ENCODE measurements at places on chromosomes 6 and 20.

- H3K27me3 ChIP-seq: no peaks in the 10 kb centered on the region
- no peak for DNase-seq
- no peaks in the 10 kb centered on the region for H3K36me3 ChIP-seq
- H3K4me1 ChIP-seq: peaks cover 5% of the 10 kb centered on the region
- no peak overlapping the region for H3K27ac ChIP-seq
Observed at GRCh38 chr20:15930311-15931305, 642.6 kb downstream of the KIF16B start.

DNA sequence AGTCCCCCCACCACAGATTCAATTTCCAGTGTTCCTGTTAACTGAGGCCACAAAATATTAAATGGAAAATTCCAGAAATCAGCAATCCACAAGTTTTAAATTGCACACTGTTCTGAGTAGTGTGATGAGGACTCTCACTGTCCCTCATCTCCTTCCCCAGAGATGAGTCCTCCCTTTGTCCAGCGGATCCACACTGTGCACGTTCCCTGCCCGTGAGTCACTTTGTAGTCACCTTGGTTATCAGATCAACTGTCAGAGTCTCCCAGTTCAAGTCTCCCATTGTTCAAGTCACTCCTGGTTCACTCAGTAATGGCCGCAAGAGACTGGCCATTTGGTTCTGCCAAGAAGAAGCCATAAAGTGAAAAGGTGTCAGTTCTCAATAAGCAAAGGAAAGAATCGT is 168.6 kb upstream of the AFDN start:
- no peak overlapping the region for H3K4me3 ChIP-seq
- H3K27me3 ChIP-seq: peaks cover 7% of the 10 kb centered on the region
- no peaks in the 10 kb centered on the region for H3K4me1 ChIP-seq
- no peak overlapping the region for H3K27ac ChIP-seq

DNA sequence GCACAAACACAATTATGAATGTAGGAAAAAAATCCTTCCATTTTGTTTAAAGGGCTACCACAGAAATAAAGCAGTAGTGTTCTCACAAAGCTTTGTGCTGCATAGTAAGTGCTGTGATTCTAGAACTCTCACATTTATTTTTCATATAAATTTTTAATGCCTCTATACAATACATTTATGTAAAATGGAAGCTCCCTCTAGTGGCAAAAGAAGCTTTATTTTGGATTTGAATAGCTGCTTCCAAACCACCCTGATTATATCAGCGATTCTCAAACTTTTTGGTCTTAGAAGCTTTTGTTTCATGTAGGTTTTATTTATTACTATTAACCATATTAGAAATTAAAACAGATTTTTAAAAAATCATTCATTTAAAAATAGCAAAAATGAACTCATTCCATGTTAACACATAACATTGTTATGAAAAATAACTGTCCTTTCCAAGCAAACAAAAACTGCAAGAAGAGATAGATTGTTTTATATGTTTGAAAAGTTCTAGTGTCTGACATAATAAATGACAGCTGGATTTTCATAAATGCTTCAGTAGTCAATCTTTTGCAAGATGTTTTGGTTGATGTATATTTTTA is 38.4 kb downstream of the HS3ST5 start:
- no peak overlapping the region for H3K27ac ChIP-seq
- no peaks in the 10 kb centered on the region for H3K4me1 ChIP-seq
- H3K27me3 ChIP-seq: no peaks in the 10 kb centered on the region
- no peak overlapping the region for H3K4me3 ChIP-seq

GRCh38 chr6:88535306-88535705 is 369.2 kb upstream of the CNR1 start:
- no peaks in the 10 kb centered on the region for H3K36me3 ChIP-seq
- no peak overlapping the region for H3K4me3 ChIP-seq
- H3K27ac ChIP-seq: no peak overlapping the region

GRCh38 chr6:113450061-113450465 is 407.1 kb upstream of the MARCKS start:
- H3K36me3 ChIP-seq: no peaks in the 10 kb centered on the region
- no peak for DNase-seq
- H3K27ac ChIP-seq: peak overlapping the region; percentile 36
- H3K4me1 ChIP-seq: peaks cover 4% of the 10 kb centered on the region

DNA sequence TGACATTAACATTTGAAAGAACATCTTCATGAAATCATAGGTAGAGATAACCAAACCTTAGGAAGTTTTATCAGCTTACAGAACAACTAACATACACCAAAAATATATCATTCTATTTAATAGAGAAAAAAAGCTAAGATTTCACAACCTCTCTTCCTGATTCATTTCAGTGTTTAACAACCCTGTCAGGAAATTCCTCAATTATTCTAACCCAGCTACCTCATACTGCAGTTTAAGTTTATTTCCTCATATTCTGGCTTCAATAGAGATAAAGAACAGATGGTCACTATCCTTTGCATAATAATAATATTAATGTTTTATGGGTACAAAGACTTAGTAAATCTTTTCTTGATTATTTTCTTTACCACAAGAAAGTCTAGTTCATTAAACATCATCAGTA is 112.9 kb upstream of the HSF2 start:
- no peak for DNase-seq
- H3K36me3 ChIP-seq: no peaks in the 10 kb centered on the region
- H3K27me3 ChIP-seq: no peaks in the 10 kb centered on the region
- no peak overlapping the region for H3K4me3 ChIP-seq
- H3K4me1 ChIP-seq: no peaks in the 10 kb centered on the region
- no peak overlapping the region for H3K27ac ChIP-seq

GRCh38 chr6:6007366-6008088 is 802 bp upstream of the NRN1 start:
- peak overlapping the region; percentile 62 for H3K4me3 ChIP-seq
- DNase-seq: no peak
- H3K4me1 ChIP-seq: peaks cover 62% of the 10 kb centered on the region
- H3K27ac ChIP-seq: peak overlapping the region; percentile 78

- H3K4me1 ChIP-seq: no peaks in the 10 kb centered on the region
- no peak overlapping the region for H3K4me3 ChIP-seq
- no peaks in the 10 kb centered on the region for H3K36me3 ChIP-seq
- DNase-seq: no peak
- H3K27ac ChIP-seq: no peak overlapping the region
Observed at GRCh38 chr20:40293740-40294139, 395.3 kb downstream of the MAFB start.

- no peaks in the 10 kb centered on the region for H3K27me3 ChIP-seq
- no peak for DNase-seq
- H3K36me3 ChIP-seq: no peaks in the 10 kb centered on the region
- peaks cover 10% of the 10 kb centered on the region for H3K4me1 ChIP-seq
- H3K27ac ChIP-seq: no peak overlapping the region
- no peak overlapping the region for H3K4me3 ChIP-seq
Observed at GRCh38 chr6:144646093-144647056, 361.2 kb downstream of the UTRN start.

DNA sequence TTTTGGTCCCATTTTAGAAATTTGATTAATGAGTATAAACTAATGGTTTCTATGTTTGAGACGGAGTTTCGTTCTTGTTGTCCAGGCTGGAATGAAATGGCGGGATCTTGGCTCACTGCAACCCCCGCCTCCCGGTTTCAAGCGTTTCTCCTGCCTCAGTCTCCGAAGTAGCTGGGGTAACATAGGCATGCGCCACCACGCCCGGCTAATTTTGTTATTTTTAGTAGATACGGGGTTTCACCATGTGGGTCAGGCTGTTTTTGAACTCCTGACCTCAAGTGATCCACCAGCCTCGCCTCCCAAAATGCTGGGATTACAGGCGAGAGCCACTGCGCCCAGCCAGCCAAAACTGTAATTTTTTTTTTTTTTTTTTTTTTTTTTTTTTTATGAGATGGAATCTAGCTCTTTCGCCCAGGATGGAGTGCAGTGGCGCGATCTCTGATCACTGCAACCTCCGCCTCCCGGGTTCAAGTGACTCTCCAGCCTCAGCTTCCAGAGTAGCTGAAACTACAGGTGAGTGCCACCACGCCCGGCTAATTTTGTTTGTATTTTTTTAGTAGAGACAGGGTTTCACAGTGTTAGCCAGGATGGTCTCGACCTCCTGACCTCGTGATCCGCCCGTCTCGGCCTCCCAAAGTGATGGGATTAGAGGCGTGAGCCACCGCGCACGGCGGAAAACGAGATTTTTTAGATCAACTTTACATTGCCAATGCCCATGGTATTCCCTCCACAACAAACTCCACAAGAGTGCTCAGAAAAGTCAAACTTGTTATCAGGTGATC is 127.8 kb downstream of the HFE start:
- peak overlapping the region; percentile 65 for H3K4me3 ChIP-seq
- no peak overlapping the region for H3K27ac ChIP-seq

DNA sequence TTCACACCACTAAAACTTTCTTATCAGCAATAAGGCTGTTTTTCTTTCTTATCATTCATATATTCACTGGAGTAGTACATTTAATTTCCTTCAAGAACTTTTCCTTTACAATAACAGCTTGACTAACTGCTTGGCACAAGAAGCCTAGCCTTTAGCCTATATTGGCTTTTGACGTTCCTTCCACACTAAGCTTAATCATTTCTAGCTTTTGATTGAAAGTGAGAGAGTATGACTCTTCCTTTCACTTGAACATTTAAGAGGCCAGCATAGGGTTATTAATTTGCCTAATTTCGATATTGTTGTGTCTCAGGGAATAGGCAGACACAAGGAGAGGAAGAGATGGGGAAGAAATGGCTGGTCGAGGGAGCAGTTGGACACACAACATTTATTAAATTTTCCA is 23.6 kb downstream of the THEMIS start:
- no peak overlapping the region for H3K4me3 ChIP-seq
- DNase-seq: no peak
- no peak overlapping the region for H3K27ac ChIP-seq
- no peaks in the 10 kb centered on the region for H3K27me3 ChIP-seq

GRCh38 chr6:3847521-3847920 is 1.7 kb upstream of the FAM50B start:
- H3K27me3 ChIP-seq: no peaks in the 10 kb centered on the region
- no peak for DNase-seq
- H3K4me1 ChIP-seq: peaks cover 18% of the 10 kb centered on the region

DNA sequence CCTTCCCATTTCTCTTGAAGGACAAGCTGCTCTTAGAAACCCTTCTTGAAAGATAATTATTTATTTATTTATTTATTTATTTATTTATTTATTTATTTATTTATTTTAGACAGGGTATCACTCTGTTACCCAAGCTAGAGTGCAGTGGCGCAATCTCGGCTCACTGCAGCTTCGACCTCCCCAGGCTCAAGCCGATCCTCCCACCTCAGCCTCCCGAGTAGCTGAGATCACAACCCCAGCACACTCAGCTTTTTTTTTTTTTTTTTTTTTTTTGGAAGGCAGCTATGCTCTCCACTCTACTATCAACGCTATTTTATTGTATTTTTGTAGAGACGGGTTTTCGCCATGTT is 1.2 kb upstream of the HEBP2 start:
- DNase-seq: no peak
- H3K27me3 ChIP-seq: no peaks in the 10 kb centered on the region
- H3K4me1 ChIP-seq: peaks cover 19% of the 10 kb centered on the region
- no peak overlapping the region for H3K27ac ChIP-seq

- H3K4me3 ChIP-seq: no peak overlapping the region
- H3K27ac ChIP-seq: no peak overlapping the region
- DNase-seq: peak; percentile 53
- H3K36me3 ChIP-seq: no peaks in the 10 kb centered on the region
- H3K27me3 ChIP-seq: no peaks in the 10 kb centered on the region
Observed at GRCh38 chr6:36622901-36623546, 28.9 kb downstream of the SRSF3 start.

GRCh38 chr6:142892254-142893021 is 52.5 kb downstream of the HIVEP2 start:
- no peaks in the 10 kb centered on the region for H3K27me3 ChIP-seq
- H3K27ac ChIP-seq: no peak overlapping the region
- no peaks in the 10 kb centered on the region for H3K36me3 ChIP-seq
- no peaks in the 10 kb centered on the region for H3K4me1 ChIP-seq
- H3K4me3 ChIP-seq: no peak overlapping the region
- no peak for DNase-seq

GRCh38 chr6:75249837-75250236 is 6.2 kb upstream of the COX7A2 start:
- peaks cover 16% of the 10 kb centered on the region for H3K36me3 ChIP-seq
- DNase-seq: no peak
- H3K27me3 ChIP-seq: no peaks in the 10 kb centered on the region
- H3K4me1 ChIP-seq: peaks cover under 1% of the 10 kb centered on the region
- H3K4me3 ChIP-seq: no peak overlapping the region

DNA sequence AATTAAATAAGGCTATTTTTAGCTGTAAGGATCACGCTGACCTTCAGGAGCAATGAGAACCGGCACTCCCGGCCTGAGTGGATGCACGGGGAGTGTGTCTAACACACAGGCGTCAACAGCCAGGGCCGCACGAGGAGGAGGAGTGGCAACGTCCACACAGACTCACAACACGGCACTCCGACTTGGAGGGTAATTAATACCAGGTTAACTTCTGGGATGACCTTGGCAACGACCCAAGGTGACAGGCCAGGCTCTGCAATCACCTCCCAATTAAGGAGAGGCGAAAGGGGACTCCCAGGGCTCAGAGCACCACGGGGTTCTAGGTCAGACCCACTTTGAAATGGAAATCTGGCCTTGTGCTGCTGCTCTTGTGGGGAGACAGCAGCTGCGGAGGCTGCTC is 84.0 kb downstream of the RAMACL start:
- no peaks in the 10 kb centered on the region for H3K27me3 ChIP-seq
- DNase-seq: no peak
- H3K36me3 ChIP-seq: peaks cover 54% of the 10 kb centered on the region
- H3K27ac ChIP-seq: no peak overlapping the region

- no peak overlapping the region for H3K4me3 ChIP-seq
- H3K27me3 ChIP-seq: no peaks in the 10 kb centered on the region
- no peaks in the 10 kb centered on the region for H3K36me3 ChIP-seq
- peaks cover 37% of the 10 kb centered on the region for H3K4me1 ChIP-seq
- H3K27ac ChIP-seq: peak overlapping the region; percentile 78
Observed at GRCh38 chr6:129672341-129672682, 37.7 kb downstream of the ARHGAP18 start.

GRCh38 chr20:9342651-9343050 is 171.7 kb upstream of the LAMP5 start:
- no peaks in the 10 kb centered on the region for H3K4me1 ChIP-seq
- H3K4me3 ChIP-seq: no peak overlapping the region
- no peaks in the 10 kb centered on the region for H3K27me3 ChIP-seq
- no peaks in the 10 kb centered on the region for H3K36me3 ChIP-seq
- DNase-seq: no peak

- no peaks in the 10 kb centered on the region for H3K36me3 ChIP-seq
- no peaks in the 10 kb centered on the region for H3K27me3 ChIP-seq
- H3K4me3 ChIP-seq: no peak overlapping the region
- no peak overlapping the region for H3K27ac ChIP-seq
- peaks cover 28% of the 10 kb centered on the region for H3K4me1 ChIP-seq
Observed at GRCh38 chr6:116012471-116012949, 48.2 kb downstream of the FRK start.

Data from suprapubic skin (tissue), 4 donors.